ENCODE measurements at places on chromosomes 2 and 18. TPM values are rescaled to one million over a fixed set of nuclear protein-coding genes. Genes with fewer than 3 reads are reported as not detected.

The C2orf66 gene
- total RNA-seq: not detected

The ASIC4 gene
- not detected for total RNA-seq

The VWC2L gene
- total RNA-seq: 0.08 TPM

The MREG gene
- 4.3 TPM for total RNA-seq

The COX7A2L gene
- total RNA-seq: 50.4 TPM

The CYB5A gene
- 176 TPM for total RNA-seq

The FHOD3 gene
- 0.79 TPM for total RNA-seq

The ACOXL gene
- total RNA-seq: not detected

Data from pancreas (tissue), 10 donors.